ENCODE measurements at places on chromosomes 6 and 20.

DNA sequence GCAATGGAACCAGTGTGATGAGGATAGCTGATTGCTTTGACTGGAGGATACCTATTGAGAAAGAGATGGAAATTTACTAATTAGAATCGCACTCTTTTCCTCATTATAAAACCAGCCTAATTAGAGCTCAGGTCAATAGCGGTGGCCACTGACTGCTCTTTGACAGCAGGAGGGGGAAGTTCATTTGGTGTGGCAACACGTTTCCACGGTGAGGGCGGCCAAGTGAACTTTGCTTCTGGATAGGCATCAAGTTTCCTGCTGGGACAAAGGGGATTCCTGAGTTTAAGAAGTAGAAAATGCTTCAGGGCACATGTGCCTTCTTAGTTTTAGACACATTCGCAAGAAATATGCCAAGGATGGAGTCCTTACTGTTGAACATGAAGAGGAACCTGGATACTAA, 145.3 kb upstream of the NRN1 start:
- no peak for DNase-seq

GRCh38 chr6:1617466-1618310, 8.0 kb downstream of the FOXC1 start:
- no peak for DNase-seq

- no peak for DNase-seq
Observed at GRCh38 chr6:120348926-120349325, 985.4 kb downstream of the TBC1D32 start.

DNA sequence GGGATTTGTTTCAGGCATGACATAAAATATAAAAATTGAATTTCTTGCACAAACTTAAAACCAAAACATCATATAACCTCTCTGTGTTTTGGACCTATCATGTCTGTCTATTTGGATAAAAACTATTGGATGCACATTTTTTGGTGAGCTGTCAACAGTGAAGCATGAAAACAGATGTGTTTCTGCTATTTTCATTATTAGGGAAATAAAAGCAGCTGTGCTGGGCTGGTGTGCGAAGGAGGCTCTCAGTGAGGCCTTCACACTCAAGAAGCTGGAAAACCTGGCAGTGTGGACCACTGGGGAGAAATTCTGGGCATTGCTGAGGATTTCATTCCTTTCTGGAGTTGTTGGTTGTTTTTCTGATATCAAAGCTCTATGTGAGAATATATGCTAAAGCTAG, 395.3 kb downstream of the GJA1 start:
- no peak for DNase-seq

DNA sequence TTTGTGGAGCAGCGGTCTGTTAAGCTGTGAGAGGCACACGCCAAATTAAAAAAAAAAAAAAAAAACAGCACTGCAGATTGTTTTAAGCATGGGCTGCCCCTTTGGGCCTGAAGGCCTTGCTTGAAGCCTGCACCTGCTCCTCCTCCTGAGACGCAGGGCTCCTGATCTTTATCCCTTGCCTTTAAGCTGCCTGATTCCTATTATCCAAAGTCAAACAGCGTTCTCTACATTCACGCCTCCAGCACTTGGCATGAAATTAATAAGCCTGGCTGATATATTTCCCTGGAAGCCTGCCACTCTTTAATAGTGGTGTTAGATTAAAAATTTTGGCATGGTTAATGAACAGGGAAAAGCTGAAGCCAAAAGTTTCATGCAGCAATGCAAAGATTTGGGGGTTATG, 163.9 kb downstream of the FAXC start:
- no peak for DNase-seq

DNA sequence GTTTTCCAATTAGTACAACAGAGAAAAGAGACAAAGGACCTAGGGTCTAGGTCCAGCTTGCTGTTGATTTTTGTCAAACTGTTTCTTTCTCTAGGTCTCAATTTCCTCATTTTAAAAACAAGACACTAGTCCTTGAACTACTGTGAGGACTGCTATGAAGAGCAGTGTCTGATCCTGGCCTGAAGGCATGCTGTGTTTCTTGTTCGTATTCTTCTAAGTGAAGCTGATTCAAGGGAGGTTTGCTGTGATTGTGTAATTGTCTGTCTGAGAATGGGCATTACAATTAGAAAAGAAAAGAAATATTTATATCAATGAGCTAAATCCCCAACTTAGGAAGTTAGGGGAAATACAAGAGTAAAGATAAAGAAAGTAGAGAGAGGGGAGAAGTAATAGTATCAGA, 228.2 kb upstream of the SUPT3H start:
- DNase-seq = no peak

DNA sequence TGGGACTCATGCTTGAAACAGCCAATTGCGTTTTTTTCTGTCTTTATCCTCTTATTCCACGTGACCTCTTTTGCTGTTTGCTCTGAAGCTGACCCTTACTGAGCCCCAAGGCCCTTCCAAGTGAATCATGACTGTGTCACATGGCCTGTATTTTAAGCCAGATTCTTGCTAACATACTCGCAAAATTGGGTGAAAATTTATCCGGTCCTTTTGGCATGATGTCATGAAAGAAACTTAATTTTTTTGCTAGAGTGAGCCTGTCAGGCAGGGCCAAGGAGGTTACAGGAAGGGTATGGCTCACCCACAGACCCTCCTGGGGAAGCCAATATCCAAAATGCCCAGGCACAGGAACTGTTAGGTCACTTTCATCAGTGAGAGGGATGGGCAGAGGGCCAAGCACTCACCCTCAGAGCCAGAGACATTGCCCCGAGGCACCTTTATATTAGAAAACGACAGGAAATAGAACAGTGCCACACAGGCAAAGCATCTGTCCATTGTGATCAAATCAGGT, 296.7 kb downstream of the CDH26 start:
- peak; percentile 7 for DNase-seq

DNA sequence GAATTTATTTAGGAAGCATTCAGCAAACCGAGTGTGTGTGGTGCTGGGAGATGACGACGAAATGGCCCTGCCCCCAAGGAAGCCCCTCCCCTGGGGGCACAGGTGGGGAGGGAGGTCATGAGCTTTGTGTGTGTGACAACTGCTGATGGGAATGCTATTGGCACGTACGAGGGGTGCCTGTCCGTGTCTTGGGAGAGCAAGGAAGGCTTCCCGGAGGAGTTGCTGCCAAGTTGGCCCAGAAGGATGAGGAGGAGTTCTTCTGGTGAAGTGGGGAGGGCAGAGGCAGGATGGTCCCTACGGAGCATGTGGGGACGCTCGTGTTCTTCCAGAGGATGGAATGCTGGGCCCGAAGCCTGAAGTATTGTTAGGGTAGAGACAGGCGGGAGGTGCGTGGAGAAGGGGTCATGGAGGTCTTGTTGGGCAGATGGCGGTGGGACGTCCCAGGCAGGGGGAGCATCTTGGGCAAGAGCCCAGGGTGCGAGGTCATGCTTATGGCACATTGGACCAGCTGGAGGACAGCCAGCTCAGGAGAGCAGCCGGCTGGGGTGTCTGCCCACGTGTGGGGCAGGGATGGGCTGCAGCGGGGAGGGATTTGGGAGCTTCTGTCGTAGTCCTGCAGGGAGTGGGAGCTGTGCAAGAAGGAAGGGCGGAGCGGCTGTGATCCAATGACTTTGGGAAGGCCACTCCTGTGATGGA, 46.1 kb downstream of the SYNJ2 start:
- no peak for DNase-seq

DNA sequence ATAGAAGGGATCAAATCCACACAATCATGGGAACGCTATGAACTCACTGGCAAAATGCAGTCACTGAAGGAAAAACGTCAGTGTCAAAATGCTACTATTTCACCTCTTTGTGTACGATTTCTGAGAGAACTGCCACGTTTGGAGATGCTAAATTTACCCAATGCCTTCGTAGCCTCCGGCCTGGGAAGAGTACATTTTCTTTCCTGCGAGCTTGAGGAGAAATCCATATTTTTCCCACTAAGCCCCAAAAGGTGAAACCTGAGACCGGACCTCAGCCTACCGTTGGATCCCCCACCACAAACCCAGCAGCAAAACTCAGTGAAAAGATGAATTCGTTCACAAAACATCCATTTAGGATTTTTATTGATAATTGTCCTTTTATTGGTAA, 131.7 kb downstream of the GPX5 start:
- DNase-seq = no peak

DNA sequence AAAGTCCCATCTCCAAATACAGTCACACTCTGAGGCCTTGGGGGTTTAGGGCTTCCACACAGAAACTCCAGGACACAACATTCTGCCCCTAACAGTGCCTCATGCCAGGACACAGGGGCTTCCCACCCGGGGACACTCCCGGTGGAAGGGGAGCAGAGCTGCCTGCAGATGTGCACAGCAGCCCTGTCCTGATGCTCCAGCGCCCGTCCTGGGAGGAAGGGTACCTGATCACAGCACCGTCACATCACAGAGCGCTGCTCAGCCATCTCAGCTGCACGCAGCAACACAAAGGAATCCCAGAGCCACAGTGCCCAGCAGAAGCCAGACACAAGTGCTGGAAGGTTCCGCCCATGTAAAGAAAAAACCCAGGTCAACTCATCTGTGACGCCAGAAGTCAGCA, 156.7 kb downstream of the TAF4 start:
- no peak for DNase-seq

- DNase-seq = no peak
Observed at GRCh38 chr6:9540126-9540525, 874.7 kb downstream of the TFAP2A start.

DNA sequence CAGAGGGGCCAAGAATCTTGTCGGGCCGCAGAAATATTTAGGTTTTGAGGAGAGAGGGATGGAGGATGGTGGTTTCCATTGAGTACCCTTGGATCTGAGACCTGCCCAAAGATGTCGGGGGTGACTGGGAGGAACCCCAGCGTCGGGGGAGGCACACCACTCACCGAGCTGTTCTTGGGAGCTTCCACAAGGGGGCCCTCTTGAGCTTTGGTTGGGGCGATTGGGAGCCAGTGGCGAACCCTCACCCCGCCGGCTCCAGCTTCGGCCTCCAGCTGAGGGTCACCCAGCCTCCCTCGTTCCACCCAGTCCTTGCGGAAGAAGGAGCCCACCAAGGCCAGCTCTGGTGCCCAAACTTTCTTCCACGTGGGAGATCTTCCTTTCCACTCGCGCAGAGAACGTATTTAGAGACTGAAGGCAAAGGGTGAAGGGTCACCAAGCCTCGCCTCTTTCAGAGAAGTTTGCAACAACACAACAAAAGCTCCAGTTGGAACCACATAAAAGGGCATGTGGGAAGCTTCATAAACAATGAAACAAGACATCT, 33.6 kb downstream of the APCDD1L start:
- DNase-seq = no peak

DNA sequence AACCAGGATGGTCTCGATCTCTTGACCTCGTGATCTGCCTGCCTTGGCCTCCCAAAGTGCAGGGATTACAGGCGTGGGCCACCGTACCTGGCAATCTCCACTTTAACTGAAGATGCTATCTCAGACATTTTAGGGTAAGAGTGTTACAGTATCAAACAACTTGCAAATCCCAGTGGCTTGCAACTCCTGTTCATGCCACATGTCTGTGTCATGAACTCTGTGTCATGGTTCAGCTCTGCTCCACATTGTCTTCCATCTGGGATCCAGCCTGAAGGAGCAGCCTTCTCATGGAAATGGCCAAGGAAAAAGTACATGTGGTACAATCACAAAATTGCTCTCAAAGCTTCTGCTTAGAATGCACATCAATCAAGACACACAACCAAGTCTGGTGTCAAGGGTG, 114.9 kb downstream of the MAP3K5 start:
- no peak for DNase-seq

- DNase-seq = no peak
Observed at GRCh38 chr20:4870906-4871305, 130.4 kb downstream of the SLC23A2 start.

- DNase-seq = no peak
Observed at GRCh38 chr6:31877125-31877650, 1.6 kb downstream of the SLC44A4 start.

DNA sequence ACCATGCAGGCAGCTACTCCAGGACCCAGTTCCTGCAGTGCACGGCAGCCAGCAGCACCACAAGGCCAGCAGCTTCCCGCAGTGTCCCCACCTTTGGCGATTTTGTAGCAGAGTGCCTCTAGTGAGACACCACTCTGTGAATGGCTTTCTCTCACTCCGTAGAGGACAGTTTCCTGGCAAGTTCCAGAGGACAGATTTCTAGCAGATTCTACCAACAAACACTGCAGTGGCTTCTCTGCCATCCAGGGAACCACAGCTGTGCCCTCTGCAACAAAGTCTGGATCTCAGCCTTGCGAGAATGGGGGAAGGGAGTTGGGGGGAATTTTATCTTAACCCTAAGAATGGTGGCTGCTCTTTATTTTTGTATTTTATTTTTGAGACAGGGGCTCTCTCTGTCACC, 28.7 kb downstream of the SNHG17 start:
- DNase-seq = no peak

- no peak for DNase-seq
Observed at GRCh38 chr6:81138236-81138635, 614.2 kb downstream of the TENT5A start.

GRCh38 chr20:32062776-32063170, 10.7 kb downstream of the HCK start:
- no peak for DNase-seq

GRCh38 chr6:82176616-82177015, 70.9 kb downstream of the IBTK start:
- no peak for DNase-seq
